ENCODE measurements at places on chromosomes 7 and 10.

GRCh38 chr7:99203092-99203491 is 4.8 kb downstream of the KPNA7 start:
- no peak for DNase-seq

DNA sequence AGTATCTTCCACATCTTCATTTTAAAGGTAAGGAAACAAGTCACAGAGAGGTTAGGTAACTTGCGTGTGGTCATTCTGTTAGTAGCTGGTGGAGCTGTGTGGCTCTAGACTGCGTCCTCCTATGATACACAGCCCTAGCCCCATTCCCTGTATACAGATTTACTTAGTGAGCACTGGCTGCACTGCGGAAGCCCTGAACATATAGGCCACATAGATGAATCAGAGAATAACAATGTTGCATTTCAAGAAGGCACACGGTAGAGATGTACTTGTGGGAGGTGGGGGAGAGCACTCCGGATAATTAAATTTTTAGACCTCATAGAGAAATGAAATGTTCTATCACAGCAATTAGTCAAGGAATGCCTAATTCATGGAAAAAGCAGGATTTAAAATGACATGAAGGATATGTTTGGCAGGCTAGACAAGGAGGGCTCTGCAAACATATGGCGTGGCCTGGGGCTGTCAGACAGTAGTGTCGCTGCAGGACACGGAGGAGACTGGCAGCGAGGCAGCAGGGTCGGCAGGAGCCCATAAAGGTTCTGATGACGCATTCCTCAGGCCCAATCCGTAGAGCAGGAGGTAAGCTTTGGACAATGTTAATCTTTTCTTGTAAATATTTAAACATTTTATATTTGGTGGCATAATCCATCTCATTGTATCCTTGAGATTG is 29.5 kb downstream of the RAB11FIP2 start:
- DNase-seq: no peak

DNA sequence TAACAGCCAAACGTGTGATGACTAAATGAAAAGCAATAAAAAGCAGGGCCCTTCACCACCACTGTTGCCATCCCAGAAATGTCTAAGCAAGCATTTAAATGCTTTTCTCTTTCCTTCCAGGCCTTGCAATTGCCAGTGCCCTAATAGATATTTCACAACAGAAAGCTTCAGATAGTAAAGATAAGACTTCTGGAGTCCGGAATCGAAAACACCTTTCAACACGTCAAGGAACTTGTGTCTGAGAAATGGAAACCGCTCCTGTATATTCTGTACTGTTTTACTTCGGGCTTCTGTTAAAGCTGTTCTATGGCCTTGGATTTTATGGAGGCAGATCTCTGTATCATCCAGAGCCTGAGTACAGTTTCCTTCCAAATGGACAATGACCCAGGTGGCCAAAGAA is 328.5 kb downstream of the GFRA1 start:
- no peak for DNase-seq

GRCh38 chr7:149615690-149616270 is 118.2 kb upstream of the ZNF746 start:
- no peak for DNase-seq

- DNase-seq: no peak
Measured at GRCh38 chr7:112853422-112853821, 63.2 kb upstream of the TMEM168 start.

DNA sequence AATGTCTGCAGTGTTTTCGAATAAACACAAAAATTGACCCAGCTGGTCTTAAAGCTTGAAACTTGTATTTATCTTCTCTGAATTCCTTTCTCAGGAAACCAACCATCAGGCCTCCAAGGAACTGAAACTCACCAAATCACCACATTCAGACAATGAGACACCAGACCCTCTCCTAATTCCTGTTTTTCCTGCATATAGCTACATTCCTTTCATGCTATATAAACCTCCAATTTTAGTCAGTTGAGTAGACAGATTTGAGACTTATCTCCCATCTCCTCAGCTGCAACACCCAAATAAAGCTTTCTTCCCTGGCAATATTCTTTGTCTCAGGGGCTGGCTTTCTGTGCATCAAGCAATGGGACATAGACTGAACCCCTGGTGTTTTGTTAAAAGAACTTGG is 317.0 kb downstream of the CACNA2D1 start:
- no peak for DNase-seq

GRCh38 chr7:101121991-101122932 is 4.6 kb upstream of the SERPINE1 start:
- no peak for DNase-seq
